Inflammatory macrophage (primary cell): ENCODE measurements at places on chromosomes 4 and X.

- no peak for DNase-seq
Measured at GRCh38 chr4:13548059-13548983, 4.0 kb upstream of the NKX3-2 start.

DNA sequence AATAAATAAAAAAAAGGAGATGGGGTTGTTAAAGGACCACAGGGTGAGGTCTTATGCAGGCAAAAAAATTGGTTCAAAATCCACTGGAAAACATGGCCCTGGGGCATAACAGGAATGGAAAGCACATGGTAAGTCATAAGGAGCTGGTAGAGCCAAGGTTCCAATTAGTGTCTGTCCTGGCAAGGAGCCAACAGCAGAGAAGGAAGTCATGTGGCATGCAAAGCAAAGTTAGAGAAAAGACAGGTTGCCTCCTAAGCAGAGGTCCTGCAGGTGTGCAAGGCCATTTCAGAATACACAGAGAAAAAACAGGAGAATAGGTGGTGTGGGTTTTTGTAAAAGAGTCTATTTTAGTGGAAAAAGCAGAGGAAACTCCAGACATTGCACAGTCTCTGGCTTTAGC is 1881.7 kb downstream of the ARAP2 start:
- DNase-seq = no peak

- DNase-seq = no peak
Measured at GRCh38 chr4:138646383-138646782, 369.2 kb upstream of the NOCT start.

GRCh38 chr4:38610966-38611431 is 53.0 kb upstream of the KLF3 start:
- DNase-seq = peak; percentile 50

GRCh38 chr4:139018501-139018900 is 2.9 kb downstream of the NOCT start:
- no peak for DNase-seq

DNA sequence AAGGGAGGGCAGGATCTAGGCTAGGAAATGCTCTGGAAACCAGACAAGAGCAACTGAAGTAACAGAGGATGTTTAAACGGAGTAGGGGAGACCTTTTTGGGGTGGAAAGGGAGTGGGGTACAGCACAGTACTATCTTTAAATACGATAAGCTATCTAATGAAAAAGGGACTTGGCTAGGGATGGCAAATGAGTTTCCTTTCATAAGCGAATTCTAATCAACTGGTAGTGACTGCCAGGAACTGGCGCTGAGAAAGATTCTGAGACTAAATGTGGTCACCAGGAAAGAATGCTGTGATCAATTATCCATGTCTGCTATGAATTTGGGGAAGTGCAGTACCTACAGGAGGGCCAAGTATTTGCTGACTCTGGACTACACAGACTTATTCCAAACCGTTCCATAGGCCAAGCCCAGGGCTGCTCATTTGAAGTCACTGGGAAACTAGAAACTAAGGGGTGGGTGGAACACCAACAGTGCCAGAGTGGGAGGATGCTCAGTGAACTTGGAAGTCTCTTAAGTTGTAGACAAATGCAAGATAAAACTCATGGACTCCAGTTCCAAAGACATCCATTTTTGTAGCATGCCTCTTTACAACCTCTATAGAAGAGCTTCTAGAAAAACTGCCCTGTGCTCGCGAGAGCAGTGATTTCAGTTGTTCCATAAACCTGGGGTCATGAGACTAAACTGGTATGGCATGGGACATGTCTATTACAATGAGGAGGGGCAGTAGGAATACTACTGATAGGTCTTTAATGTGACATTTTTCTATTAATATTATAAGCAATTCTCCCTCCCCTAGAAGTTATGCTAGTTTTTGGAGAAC is 2.0 kb downstream of the TRAPPC2 start:
- DNase-seq = no peak

DNA sequence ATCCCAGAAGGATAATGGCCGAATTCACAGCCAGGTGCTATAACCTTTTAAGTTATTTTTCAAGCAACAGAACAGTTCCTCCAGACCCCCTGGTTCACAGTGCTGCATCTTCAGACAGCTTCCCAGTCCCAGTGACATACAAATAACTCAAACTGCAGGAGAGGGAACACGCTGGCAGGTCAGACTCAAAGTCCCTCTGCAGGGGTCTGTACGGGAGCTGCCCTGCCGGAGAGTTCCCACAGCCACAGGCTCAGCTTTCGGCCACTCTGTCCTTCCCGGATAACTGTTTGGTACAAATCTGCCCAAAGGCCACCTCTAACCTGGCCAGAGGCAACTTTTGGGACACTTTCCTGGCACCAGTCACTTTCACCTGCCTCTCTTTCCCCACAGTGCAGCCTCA is 230.2 kb downstream of the AFAP1 start:
- DNase-seq = no peak
